ENCODE measurements at places on chromosomes 2 and 18.

GRCh38 chr2:83342860-83343329 is 1116.2 kb downstream of the SUCLG1 start:
- no peak for DNase-seq

- no peak for DNase-seq
These were observed 19.9 kb downstream of the PTH2R start for GRCh38 chr2:208426412-208427045.

- DNase-seq = no peak
These were observed 11.8 kb upstream of the GPR17 start for GRCh38 chr2:127634066-127634617.

DNA sequence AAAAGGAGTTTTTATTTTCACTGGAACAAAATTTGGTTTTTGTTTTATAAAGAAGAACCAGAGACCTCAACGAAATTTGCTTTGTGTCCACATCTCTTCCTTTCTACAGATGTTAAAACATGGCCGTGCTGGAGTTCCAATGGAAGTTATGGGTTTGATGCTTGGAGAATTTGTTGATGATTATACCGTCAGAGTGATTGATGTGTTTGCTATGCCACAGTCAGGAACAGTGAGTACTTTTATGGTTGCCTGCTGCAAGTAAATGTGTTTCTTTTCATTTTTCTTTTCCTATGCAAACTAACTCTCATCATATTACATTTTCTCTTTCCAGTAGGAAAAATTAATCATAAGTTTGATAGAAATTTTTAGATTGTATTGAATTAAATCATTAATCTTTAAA is 48.4 kb upstream of the TBR1 start:
- DNase-seq = no peak

GRCh38 chr18:13587001-13587400 is 139.4 kb downstream of the FAM210A start:
- DNase-seq = no peak

DNA sequence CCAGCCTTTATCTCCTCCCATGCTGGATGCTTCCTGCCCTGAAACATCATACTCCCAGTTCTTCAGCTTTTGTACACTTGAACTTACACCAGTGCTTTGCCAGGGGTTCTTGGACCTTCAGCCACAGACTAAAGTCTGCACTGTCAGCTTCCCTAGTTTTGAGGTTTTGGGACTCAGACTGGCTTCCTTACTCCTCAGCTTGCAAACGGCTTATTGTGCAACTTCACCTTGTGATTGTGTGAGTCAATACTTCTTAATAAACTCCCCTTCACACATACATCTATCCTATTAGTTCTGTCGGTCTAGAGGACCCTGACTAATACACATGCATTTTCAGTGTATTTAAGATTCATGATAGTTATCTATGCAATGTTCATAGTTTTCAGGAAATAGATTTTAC is 35.8 kb upstream of the ZNF804A start:
- DNase-seq = no peak

GRCh38 chr2:241072151-241072550 is 29.9 kb downstream of the MTERF4 start:
- no peak for DNase-seq

- DNase-seq = no peak
These were observed 50.1 kb downstream of the ITGAV start for GRCh38 chr2:186639939-186640338.

GRCh38 chr2:193409951-193410350 is 1215.2 kb upstream of the TMEFF2 start:
- DNase-seq = no peak

DNA sequence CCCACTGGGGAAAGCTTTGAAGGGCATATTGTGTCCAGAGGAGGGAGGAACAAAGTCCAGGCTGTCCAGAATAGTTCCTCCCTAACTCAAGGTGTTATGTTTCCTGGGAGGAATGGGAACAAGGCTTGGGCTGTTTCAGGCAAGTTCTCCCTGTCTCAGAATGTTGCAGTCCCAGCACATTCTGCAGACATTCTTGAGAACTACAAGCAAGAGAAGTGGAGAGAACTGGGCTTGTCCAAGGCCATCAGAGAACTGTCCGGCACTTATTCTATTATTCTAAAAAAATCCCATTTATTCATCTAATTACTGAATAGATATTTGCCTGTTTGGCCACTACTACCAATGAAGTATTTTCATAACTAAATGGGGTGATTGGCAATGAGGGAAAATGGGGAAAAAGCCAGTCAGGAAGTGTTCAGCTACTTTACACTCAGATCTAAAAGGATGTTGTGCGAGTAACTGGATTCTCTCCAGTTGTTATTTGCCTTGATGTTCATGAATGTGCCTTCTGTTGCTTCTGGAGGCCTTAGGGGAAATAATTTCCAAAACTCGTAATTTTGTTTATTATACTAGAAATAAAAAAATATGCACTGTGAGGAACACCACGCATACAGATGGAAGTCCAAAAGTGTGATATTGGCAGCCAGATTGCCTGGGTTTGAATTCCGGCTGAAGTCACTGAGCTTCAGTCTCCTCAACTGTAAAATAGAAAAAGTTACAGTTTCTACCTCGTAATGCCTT is 300.1 kb upstream of the RND3 start:
- DNase-seq = peak; percentile 15

GRCh38 chr2:5672749-5673144 is 19.4 kb upstream of the SOX11 start:
- no peak for DNase-seq

- DNase-seq = peak; percentile 8
These were observed 455.2 kb downstream of the THSD7B start for GRCh38 chr2:137220438-137220993.

DNA sequence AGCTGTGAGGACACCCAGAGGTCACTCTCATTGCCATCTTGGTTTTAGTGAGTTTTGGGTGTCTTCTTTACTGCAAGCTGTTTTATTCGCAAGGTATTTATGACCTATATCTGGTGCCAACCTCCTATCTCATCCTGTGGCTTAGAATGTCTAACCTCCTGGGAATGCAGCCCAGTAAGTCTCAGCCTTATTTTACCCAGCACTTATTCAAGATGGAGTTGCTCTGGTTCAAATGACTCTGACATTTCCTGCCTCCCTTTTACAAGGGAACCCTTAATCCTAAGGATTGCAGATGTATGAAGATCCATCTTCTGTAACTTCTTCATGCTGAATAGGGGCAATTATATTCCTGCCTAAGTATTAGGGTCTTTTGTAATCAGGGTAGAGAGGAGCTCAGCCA is 708.0 kb downstream of the TMEM182 start:
- no peak for DNase-seq

DNA sequence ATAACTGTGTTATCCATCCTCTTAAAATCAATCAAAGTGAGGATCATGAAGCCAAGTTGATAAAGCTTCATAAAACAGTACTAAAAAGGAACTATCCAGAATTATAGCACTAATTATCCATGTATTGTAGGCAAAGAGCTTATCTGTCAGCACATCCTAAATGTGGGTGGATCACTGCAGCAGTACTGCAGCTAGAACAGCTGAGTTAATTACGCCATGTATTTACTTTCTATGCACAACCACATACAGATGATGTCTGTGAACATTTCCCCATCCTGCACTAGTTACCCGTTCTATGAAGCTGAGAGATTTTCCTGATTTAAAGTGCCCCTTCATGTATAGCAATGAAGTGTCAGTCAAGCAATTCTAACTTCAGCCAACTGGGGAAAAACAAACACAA is 96.6 kb downstream of the RAPH1 start:
- no peak for DNase-seq

GRCh38 chr18:77262643-77263465 is 13.2 kb downstream of the GALR1 start:
- no peak for DNase-seq

DNA sequence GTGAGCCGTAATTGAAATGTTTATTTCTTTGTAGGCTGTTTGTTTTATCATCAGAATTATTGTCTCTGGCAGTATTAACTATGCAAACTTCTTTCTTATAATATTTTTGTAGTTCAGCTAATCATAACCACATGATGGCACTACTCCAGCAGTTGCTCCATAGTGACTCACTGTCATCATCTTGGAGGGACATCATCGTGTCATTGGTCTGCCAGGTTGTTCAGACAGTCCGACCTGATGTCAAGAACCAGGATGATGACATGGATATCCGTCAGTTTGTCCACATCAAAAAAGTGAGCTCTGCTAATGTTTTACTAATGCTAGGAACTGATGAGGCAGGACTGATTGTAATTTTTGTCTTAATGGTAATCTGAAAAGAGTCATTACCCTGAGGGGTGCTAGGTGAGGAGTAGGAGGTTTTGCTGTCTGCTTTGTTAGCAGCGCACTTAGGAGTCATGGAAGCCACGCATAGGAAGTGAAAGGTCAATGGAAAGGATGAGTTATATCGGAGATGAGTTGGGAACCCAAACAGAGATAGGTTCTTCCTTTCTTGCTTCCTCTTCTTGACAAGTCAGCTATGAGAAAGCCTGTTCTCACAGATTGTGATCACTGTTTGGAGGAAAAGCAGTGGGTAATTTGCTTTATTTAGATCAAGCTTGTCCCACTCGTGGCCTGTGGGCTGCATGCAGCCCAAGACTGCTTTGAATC is 49.2 kb downstream of the PIKFYVE start:
- no peak for DNase-seq

GRCh38 chr2:168454737-168455644 is 1.1 kb upstream of the CERS6 start:
- DNase-seq = no peak

- no peak for DNase-seq
These were observed 226.2 kb downstream of the SLC8A1 start for GRCh38 chr2:40225670-40226210.

DNA sequence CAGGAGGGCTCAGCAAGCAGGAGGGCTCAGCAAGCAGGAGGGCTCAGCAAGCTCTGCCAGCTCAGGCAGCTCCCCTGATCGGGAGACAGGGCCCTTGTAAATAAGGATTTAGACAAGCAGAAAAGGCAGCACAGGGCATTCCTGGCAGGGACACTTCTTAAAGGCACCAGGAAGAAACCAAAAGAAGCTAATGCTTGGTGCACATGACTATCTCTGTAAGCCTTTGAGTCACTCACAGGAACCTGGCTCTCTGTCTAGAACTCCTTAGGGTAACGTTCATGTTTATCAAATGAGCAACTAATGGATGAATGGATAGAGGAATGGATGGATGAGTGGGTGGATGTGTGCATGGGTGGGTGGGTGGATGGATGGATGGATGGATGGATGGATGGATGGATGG is 28.4 kb downstream of the TMEM37 start:
- DNase-seq = no peak

GRCh38 chr18:27789406-27789805 is 387.5 kb downstream of the CDH2 start:
- DNase-seq = no peak

DNA sequence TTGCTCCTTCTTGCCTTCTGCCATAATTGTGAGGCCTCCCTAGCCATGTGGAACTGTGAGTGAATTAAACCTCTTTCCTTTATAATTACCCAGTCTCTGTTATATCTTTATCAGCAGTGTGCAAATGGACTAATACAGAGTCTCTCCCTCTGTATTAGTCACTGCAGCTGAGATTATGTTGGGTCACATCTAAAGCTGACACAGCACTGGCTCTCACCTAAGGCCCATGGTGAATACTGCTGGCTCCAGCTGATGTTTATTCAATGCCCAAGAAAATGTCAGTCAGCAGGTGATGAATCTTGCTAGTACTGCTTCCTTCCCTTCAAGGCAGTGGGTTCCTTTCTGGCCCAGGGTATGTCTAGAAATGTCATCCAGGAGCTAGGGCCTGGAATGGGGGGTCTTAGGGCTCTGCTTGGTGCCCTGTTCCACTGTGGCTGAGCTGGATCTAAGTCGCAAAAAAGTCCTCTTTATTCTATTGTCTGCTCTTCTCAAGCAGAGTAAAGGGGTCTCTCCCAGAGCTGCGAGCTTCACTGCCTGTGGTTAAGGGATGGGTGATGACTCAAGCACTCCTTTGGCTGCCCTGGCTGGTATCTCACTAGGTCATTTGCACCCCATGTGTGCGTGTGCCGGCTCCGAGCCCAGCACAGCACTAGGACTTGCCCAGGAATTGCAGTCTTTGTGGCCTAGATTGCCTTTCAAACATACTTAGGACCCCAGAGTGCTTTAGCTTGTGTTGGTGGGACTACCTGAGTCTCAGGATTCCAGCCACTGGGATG is 29.9 kb downstream of the PPP1R1C start:
- DNase-seq = no peak

- DNase-seq = no peak
These were observed 1.6 kb downstream of the MAP4K4 start for GRCh38 chr2:101698844-101699754.

GRCh38 chr2:127117603-127118002 is 10.6 kb upstream of the BIN1 start:
- no peak for DNase-seq

DNA sequence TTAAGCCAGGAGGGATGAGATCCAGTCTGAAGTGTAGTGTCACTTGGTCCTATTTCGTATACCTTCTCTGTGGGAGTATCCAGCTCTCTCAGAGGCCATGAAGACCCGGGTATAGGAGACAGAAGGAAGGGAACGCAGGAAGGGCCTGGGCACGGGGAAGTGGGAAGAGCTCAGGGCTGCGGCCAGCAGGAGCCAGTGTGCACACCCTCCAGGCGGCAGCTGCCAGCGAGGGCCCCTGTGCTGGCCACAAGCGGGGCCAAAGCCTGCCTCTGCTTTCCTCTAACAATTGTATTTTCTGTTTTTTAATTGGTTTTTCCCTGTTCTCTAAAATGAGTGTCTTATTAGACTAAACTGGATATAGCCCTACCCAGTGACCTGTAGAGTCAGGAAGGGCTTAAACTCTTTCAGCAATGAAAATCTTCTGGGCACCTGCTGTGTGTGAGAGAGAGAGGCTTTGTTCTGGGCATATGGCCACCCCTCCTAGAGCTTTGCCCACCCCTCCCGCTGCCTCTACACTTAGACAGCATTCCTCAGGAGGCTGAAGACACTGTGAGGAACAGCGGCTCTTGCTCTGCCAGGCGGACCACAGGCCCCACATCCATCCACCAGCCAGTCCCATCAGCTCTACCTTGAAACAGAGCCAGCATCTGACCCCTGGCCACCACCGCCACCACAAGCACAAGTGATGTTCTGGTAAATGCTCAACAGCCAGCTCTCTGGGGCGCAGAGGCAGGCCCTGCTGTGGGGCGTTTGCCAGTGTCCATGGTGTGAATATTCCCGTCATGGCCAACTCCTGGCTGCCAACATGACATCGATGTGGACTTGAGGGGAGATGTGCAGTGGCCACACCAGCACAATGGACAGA is 9.5 kb downstream of the GPR17 start:
- no peak for DNase-seq

Measured in COLO829 (cell line).